ENCODE measurements at places on chromosomes 3 and 15.

GRCh38 chr3:149955449-149955848 lies 15.2 kb downstream of the PFN2 start:
- DNase-seq = no peak

GRCh38 chr3:186845756-186846155 lies 3.2 kb downstream of the ADIPOQ start:
- DNase-seq = no peak

DNA sequence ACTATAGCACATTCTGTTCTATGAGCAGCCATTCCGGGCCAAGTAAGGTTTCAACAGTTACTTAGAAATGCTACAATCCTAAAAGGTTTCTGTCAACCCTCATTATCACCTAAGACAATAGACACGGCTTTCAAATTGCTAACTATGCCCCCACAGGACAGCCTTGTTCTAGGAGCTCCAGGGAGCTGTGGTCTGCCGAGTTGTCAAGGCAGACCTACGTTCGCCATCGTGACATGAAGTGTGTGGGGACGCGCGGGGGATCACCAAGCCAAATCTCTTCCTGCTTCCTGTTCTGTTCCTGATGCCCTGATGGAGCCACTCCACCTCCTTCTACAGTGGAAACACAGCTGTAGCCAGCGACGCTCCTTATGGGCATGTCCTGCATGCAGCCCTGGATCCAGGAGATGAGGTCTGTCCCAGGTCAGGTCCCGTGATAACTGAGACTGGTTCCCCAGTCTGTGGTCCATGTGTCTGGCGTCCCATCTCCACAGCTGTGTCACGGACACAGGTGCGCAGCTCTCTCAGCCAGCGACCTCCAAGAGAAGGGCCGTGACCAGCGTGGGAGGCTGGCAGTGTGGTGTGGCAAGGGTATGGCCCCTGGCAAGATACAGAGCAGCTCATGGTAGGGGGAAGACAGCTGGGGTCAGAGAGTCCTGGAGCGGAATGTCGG lies 82.8 kb downstream of the PCSK6 start:
- no peak for DNase-seq

DNA sequence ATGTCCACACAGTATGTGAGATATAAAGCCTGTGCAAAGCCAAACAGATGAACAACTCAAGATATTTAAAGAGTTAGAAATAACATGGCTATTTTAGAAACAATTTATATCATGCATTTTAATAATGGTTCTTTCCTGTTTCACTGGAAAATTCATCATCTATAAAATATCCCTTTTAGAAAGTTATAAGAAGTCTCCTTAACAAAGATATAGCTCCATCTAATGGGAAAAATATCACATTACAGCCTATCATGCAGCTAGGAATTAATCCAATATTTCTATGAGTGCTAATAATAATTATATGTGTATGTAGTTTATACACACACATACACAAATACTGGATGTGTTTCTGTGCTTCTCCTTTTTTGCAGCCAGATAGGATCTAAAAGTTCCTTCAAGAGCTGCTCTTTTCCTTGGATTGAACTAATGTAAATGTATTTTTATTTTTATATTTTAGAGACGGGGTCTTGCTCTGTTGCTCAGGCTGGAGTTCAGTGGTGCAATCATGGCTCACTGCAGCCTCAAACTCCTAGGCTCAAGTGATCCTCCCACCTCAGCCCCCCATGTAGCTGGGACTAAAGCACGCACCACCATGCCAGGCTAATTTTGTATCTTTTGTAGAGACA lies 21.6 kb downstream of the RPL22L1 start:
- DNase-seq = no peak

Data from urothelium cell line (cell line).